GM12892 (cell line): ENCODE measurements at places on chromosomes 6 and 20.

- DNase-seq: no peak
Observed at GRCh38 chr6:168666699-168667427, 225.9 kb downstream of the SMOC2 start.

GRCh38 chr20:11642866-11643265 lies 274.8 kb upstream of the BTBD3 start:
- DNase-seq: no peak

DNA sequence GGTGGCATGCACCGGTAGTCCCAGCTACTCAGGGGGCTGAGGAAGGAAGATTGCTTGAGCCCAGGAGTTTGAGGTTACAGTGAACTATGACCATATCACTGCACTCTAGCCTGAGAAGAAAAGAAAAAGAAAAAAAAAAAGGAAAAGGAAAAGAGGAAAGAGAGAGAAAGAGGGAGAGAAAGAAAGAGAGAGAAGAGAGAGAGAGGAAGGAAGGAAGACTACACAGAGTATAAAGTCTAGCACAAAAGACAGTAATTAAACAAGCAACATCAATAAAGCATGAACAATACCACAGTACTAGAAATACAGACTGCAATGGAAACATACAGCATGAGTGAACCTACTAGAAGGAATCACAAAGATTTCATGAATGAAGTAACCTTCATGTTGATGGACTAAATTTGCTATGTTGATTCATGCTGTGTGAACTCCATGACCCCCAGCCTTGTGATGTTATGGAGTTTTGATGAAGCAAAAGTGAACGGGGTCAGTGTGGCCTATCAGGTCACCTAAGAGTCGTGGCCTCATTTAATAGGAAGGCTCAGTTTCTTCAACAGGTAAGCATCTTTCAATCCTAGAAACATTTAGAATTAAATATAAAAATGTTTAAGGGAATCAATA lies 57.6 kb downstream of the NUDT3 start:
- DNase-seq: no peak

DNA sequence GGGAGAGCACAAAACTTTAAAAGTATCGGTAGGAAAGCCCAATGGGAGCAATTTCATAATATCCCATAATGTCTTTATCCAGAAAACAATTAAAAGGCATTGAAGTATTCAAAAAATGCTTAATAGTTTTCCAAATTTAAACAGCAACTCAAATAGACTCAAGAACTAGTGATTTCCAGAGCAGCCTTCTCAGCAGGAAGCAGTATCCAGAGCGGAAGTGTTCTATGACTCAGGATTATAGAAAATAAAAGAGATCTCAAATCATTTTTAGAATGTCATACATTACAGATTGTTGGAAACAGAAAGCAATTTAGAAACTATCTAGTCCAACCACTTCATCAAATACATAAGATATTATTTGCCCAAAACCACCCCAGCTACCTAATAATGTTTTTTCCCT lies 79.3 kb downstream of the COL12A1 start:
- no peak for DNase-seq

DNA sequence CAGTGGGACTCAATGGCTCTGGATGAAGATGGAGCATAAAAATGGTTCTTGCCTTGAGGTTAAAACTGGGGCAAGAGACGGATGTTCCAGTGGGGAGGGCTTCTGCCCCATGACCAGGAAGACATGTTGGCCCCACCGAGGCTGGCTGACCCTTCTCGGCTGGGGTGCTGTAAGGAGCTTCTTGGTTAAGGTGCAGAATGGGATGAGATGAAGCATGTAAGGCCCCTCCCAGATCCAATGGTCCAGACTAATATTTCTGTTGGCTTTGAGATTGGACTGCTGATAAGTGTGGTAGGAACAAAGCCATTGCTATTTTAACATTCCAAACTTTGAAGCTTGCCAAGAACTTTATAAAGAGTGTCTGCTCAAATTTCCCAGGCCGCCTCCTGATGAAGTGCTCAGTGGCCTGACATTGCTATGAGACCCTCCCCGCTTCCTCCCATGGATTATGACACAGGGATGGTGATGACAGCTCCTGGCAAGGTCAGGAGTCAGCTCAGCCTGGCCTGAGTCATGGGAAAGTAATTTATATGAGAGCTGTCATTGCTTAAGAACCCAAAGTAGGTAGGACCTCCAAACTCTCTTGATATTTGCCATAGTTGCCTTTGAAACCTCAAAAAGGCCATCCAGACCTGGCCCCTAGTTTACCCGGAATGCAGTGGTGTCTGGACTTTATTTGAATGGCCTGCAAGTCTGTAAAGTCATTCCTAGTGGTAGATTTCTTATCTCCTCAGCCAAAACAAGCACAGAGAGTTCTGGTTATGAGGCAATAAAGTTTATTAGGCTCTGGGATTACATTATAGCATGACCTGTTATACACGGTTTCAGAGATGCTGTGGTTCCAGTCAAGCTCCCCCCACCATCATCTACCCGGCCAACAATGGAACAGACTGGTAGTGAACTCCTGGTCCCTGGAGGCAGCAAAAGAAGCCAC lies 55.2 kb downstream of the TGM2 start:
- DNase-seq: no peak

GRCh38 chr6:13406781-13407180 lies 78.4 kb upstream of the TBC1D7 start:
- no peak for DNase-seq

DNA sequence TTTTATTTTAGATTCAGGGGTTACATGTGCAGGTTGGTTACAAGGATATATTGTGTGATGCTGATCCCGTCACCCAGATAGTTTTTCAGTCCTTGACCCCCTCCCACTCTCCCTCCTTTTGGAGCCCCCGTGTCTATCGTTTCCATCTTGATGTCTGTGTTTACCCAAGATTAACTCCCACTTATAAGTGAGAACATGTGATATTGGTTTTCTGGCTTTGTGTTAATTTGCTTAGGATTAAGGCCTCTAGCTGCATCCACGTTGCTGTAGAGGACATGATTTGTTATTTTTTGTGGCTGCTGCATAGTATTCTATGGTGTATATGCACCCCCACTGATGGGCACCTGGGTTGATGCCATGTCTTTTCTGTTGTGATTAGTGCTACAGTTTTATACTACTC lies 178.6 kb downstream of the PLCB1 start:
- no peak for DNase-seq
